ENCODE measurements at places on chromosomes 6 and 20.
A peak's percentile ranks its signal among the peaks of the same experiment; 100 is the strongest.

GRCh38 chr20:17093782-17094181 is 133.1 kb upstream of the PCSK2 start:
- DNase-seq = no peak

- no peak for DNase-seq
Measured at GRCh38 chr20:39036011-39036410, 73.9 kb downstream of the DHX35 start.

- peak; percentile 69 for DNase-seq
Measured at GRCh38 chr20:49187330-49187850, 744 bp downstream of the STAU1 start.

DNA sequence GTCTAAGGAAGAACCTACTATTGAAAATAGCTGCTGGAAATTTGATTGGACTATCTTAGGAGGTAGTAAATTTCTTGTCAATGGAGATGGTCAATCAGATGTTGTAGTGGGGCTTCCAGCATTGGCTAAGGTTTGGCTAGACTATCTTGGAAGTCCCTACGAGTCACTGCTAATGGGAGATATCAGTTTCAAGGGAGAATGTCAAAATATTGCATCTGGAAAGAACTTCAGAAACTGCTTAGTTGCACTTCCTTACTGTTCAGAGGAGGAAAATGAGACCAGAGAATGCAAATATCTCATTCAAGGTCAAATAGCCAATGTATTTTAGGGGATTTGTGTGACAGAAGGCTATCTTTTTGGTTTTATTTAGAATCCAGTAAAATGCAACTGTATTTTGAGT is 53.5 kb upstream of the CCN2 start:
- DNase-seq = no peak

GRCh38 chr6:39169448-39170344 is 54.7 kb upstream of the SAYSD1 start:
- peak; percentile 9 for DNase-seq
